ENCODE measurements at places on chromosomes 5 and 9. TPM values are rescaled to one million over a fixed set of nuclear protein-coding genes. Genes with fewer than 3 reads are reported as not detected.

DNA sequence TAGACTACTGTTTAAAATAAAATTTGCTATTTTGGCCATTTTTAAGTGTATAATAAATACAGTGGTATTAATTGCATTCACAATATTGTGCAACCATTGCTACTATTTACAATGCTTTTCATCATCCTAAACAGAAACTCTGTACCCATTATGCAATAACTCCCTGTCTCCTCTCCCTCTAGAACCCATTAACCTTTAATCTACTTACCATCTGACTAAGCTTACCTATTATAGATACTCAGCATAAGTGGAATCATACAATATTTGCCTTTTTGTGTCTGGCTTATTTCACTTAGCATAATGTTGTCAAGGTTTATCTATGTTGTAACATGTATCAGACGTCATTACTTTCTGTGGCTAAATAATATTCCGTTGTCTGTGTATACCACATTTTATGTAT is 25.9 kb downstream of the CD14 start:
- DNase-seq: no peak

DNA sequence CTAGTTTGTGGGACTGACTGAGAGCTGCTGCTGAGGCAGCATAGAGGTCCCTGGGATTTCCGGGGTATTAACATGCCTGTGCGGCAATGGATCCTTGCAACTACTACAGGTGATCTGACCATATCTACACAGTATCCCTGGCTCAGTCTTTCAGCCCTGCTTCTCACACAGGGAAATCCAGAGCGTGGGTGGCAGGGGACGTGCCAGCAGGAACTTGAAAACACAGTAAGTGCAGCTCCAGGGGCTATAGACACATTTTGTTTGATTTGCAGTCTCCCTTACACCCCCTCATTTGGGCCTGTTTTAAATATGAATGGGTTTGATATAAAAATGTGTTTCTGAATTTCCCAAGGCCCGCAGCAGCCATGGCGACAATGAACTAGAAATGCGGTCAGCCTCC is 209.5 kb downstream of the DCP2 start:
- DNase-seq: no peak

GRCh38 chr5:172867761-172868435 is 33.8 kb downstream of the ERGIC1 start:
- DNase-seq: no peak

GHR gene
- total RNA-seq: 7.3 TPM

TRPM6 gene
- total RNA-seq: 3.0 TPM

TMEM252 gene
- total RNA-seq: not detected

- DNase-seq: no peak
Observed at GRCh38 chr5:74422671-74423070, 217.9 kb downstream of the ENC1 start.

DNA sequence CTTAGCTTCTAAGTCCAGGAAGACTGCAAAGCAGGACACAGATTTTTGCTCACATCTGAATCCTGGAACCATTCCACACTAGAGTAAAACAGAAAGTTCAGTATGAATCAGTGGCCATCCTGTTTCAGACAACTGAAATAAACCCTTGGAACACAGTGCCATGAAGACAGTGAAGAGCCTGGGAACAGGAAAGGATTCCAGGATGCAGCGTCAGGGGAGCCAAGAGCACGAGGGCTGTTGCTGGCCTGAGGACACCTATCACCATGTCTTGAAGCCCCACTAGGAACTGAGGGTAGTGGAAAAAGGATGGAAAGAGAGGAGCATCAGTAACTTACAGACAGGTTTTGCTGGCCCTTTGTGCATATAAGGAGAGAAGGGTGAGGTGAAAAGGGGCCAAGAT is 115.3 kb upstream of the FSTL4 start:
- no peak for DNase-seq

DNA sequence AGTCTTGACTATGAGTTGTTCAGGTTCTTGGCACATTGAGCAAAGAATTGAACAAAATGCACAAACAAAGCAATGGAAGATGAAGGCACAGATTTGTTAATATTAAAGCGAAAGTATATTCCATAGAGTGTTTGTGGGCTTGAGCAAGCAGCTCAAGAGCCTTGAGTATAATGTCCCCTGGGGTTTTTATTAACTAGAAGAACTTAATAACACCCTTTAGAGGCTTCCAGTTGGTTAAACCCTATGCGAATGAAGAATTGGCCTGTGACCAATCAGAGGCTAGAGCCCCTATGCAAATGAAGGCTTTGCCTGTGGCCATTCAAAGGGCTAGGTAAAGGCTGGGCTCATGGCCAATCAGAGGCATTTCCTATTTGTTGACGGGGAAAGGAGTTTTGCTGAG is 135.3 kb upstream of the IL12B start:
- no peak for DNase-seq

GRCh38 chr5:112579599-112580170 is 158.0 kb upstream of the APC start:
- no peak for DNase-seq

DNA sequence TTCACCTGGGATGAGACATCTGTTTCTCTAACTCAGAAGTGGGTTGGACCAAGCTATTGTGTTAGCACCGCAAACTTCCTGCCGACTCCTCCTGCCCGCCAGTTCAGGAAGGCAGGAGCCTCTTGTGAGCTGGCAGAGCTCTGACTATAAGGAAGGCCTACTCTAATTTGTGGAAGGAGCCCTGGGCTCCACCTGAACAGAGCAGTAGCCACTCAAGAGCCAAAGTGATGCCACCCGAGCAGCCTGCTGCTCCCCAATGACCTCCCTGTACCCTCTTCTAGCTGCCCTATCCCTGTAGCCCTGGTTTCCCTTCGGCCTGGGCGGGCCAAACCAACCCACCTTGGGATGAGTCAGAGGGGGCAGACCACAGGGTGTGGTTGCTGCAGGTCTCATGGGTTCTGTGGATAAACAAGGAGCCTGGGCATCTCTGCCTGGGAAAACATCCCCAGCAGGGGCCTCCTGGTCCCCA is 81.6 kb downstream of the PSD2 start:
- DNase-seq: no peak
